ENCODE measurements at places on chromosomes 6 and 20.

DNA sequence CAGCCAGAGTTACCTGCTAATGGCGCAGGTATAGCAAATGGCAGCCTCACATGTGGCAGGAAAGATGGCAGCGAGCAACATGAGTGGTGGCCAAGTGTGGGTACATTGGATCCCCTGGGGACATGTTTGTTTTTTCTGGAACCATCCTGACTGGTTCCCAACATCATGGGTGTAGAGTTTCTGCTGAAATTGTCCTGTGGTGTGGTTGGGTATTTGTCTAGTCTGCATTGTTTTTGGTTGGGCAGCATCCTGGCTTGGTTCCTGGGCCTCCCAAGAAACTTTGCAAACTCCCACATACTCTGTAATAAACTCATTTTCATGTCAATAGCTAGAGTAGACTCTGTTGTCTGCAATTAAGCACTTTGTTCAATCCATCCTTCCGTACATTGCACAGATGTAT, 282.6 kb downstream of the CDC5L start:
- DNase-seq, result no peak

DNA sequence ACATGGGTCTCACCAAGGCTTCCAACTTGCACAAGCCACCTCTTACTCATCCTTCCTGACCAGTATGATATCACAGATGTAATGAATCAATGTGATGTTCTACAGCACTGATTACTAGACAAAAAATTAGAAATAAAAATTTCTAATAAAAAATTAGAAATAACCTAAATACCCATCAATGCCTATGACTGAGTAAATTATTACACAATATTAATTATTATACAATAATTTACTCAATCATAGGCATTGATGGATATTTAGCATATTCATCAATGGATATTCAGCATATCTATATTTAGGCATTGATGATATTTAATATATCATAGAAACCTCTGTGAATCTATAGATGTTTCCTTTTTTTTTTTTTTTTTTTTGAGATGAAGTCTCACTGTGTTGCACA, 43.2 kb upstream of the MBOAT1 start:
- no peak for DNase-seq

GRCh38 chr6:13012296-13012695, 295.7 kb downstream of the PHACTR1 start:
- DNase-seq, result no peak

GRCh38 chr6:138105446-138105845, 1.8 kb downstream of the PERP start:
- DNase-seq, result no peak

- DNase-seq, result no peak
Measured at GRCh38 chr6:40391086-40391485, 196.1 kb downstream of the LRFN2 start.

Data from anterior cingulate cortex (tissue), 58 donors.